Activated gamma-delta T cell (primary cell): ENCODE measurements at places on chromosomes 6 and 20.

DNA sequence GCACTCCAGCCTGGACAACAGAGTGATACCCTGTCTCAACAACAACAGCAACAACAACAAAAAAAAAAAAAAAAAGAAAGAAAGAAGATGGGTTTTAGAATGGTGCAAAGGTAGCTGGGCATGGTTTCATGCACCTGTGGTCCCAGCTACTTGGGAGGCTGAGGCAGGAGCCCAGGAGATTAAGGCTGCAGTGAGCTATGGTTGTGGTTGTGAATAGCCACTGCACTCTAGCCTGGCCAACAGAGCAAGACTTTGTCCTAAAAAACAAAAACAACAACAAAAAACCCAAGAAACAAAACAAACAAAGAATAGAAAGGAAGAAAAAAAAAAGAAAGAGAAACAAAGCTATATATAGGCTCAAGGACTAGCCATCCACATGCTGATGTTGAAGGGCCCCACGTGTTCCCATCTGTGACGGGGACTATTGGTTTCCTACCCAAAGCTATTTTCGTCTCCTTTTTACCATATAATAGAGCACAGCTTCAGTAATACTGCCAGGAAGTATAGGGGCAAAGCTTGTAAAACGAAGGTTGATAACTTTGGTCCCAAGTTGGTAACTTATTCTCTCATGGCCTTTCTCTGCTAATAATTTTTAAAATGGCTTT is 7.9 kb upstream of the EEF1E1 start:
- DNase-seq = no peak

DNA sequence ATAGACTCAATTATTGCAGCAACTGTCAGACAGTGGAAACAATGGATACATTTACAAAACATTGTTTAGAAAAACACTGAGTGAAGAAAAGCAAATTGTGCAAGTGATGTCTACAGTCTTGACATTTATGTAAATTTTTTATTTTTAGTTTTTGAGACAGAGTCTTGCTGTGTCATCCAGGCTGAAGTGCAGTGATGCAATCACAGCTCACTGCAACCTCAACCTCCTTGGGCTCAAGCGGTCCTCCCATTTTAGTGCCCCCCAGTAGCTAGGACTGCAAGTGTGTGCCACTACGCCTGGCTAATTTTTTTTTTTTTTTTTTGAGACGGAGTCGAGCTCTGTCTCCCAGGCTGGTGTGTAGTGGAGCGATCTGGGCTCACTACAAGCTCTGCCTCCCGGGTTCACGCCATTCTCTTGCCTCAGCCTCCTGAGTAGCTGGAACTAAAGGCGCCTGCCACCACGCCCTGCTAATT is 9.7 kb downstream of the CNBD2 start:
- DNase-seq = no peak

DNA sequence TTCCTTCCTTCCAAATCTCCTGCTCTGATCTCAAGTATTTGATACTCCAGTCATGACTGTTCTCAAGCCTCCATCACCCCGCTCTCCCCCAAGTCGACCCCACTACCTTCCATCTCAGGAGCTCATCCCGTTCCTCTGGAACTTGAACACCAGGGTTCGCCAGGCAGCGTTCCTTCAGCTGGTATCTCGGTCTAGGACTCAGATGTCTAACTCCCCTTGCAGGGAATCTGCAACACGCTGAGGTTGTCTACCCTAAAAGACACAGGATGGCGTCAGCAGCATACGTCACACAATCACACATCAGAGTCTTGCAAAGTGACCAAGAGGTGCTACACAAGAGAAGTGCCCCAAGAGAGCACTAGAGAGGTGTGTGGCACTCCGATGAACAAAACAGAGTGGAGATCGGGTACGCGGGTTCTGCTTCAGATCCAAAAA is 706 bp downstream of the ZNF184 start:
- DNase-seq = no peak

DNA sequence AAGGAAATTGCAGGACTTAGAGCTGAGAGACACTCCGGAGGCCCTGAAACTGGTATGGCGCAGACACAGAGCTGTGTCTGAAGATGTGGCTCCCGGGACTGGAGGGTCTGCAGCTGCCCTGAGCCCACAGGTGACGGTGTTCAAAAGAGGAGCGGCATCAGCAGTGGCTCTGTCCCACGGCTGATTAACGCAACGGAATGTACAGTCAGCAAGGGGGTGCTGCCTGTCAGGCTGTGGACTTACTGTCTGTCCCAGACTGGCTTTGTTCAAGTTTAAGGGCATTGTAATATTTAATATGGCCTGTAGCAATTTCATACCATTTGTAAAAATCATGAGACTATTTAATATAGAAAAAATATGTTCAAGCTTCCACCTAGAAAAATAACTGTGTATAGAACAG is 228.0 kb upstream of the TAB2 start:
- no peak for DNase-seq

DNA sequence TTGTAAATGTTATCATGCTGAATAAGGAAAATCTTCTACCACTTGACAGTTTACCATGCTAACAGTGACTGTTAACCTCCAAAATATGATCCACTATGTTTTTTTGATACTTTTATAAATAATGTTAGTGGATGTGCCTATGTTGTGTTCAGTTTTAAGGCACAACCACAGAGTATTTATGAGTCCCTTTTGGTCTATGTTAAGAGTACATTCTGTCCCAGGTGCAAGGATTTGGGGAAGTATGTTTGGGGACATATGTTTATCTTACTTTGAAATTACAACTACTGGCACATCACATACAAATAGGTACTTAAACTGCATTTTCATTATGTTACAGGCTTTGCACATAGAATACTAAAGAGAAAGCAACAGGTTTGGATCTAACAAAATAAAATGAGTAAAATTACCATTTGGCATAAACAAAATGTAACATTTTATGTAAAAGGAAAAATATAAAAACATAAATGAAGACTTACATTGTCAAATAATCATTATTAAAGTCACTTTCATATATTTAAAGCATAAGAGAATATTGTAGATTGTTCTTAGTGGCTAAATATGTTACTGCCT is 71.2 kb downstream of the SESN1 start:
- DNase-seq = no peak

GRCh38 chr20:7015257-7015656 is 247.8 kb downstream of the BMP2 start:
- no peak for DNase-seq

- DNase-seq = no peak
Measured at GRCh38 chr6:4743062-4743461, 33.1 kb upstream of the CDYL start.

- no peak for DNase-seq
Measured at GRCh38 chr6:98871057-98871456, 36.7 kb downstream of the POU3F2 start.

- DNase-seq = no peak
Measured at GRCh38 chr6:156359912-156360311, 417.3 kb upstream of the ARID1B start.

- no peak for DNase-seq
Measured at GRCh38 chr6:156795825-156796224, 18.6 kb downstream of the ARID1B start.

DNA sequence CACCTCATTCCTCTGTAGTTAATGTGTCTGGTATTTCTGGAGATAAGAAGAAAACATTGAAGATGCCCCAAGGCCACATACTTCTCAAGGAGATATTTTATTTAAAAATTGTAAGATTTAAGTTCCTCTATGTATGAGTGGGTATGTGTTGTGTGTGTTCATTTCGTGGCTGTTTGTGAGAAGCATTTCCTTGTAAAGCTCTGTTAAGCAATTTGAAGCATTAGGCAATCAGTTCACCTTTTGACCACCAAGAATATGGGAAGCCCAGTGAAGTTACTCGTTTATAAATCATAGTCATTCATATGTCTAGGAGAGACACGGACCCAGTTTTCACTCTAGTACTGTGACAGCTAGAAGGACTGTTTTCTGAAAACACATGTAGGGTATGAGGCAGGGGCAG is 717.6 kb upstream of the MAP3K7 start:
- no peak for DNase-seq

DNA sequence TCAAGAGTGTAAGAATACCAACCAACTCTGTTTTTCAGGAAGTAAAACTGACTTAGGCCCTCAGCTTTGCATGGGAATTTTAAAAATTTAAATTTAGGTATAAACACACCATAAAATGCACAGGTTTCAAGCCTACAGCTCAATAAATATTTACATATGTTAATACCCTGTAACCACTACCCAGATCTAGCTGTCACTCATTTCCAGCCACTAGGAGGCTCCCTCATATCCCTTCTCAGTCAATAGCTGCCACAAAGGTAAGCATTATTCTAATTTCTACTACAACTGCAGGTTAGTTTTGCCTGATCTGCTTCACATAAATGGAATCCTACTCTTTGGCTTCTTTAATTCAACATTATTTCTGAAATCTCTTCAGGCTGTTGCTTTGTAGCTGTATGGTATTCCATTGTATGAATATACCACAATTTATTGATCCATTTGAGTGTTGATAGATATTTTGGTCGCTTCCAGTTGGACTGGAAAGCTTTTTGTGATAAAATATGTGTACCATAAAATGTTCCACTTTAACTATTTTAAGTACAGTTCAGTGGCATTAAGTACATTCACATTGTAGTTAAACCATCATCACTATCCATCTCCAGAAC is 32.5 kb upstream of the MEI4 start:
- no peak for DNase-seq

DNA sequence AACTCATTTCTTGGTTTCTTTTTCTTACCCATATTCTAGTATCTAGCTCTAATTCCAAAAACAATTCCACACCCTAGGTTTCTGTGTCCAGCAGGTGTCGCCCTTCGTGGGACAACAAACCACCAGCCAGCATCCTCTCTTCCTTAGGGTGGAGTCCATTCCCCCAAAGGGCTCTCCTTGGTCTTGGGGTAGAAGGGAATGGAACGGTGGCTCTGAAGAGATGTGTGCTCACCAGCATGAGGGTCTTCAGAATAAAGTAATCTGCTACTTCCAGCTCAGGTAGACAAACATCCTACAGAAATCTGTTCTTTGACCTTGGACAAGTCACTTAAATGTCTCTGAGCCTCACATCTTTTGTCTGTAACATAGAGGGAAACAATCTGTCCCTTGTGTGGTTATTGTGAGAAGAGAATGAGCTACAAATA is 7.2 kb downstream of the HLA-DMB start:
- DNase-seq = no peak

GRCh38 chr6:19812512-19813119 is 24.6 kb upstream of the ID4 start:
- no peak for DNase-seq

DNA sequence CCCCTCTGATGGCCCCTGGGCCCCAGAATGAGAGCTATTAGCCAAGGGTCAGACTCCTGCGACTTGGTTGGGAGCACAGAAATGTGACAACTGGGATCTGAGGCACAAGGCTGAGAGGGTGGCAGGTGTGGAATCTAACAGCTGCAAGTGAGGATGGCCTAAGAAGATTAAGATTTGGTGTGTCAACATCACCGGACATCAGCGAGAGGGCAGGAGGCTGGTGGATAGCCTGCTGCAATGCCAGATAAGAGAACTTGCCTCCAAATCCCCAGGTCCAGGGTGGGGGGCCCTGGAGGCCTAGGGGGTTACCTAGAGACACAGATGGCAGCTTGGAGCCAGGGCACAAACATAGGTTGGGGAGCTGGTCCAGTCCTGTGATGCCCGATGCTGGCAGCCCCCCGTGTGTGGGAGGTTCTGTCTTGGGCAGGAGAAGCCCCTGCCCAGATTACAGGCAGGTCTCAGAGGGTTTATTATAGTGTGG is 155.8 kb downstream of the GRM4 start:
- no peak for DNase-seq

- no peak for DNase-seq
Measured at GRCh38 chr6:134381959-134382358, 64.0 kb upstream of the SGK1 start.

GRCh38 chr6:44022296-44022661 is 105.0 kb downstream of the MRPL14 start:
- no peak for DNase-seq

- no peak for DNase-seq
Measured at GRCh38 chr20:11094196-11094595, 420.4 kb upstream of the JAG1 start.

- DNase-seq = no peak
Measured at GRCh38 chr20:933029-933428, 16.9 kb upstream of the ANGPT4 start.

DNA sequence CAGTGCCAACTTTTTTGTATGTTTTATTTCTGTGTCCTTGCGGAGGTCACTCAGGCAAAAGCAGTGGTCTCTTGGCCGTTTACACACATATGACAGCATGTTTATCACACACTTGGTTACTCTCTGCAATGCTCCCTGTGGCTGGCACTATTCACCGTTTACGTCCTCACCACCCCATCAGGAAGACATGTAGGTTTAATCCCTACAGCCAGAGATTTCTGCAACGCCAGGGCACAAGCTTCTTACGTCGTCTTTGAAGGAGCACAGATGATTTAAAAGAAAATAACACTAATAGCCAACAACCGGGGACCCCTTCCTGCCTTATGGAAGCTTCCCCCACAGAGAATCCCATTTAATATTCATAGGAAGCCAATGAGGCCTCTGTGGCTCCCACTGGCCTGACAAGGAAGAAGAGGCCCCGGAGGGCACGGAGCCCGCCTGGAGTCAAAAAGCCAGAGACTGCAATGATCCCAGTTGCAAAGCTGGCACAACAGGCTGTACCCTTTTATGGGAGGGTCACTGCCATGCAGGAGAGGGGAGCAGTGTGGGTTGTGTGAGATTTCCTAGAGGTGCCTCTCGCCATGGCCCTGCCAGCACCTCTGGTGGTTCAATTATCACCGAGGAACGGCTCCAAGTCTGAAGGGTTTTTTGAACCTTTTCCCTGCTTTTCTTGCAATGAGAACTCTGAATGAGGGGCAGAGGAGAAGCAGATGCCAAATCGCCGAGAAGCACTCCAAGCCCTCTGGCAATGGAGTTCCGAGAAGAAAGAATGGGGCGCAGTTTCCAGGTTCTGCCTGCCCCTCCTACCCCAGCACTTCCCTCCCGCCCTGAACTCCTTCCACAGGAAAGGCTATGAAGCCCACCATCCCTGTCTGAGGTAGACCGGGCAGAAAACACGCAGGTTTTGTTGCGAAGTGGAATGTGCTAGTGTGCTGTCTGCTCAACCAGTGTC is 96.2 kb downstream of the THBS2 start:
- no peak for DNase-seq

DNA sequence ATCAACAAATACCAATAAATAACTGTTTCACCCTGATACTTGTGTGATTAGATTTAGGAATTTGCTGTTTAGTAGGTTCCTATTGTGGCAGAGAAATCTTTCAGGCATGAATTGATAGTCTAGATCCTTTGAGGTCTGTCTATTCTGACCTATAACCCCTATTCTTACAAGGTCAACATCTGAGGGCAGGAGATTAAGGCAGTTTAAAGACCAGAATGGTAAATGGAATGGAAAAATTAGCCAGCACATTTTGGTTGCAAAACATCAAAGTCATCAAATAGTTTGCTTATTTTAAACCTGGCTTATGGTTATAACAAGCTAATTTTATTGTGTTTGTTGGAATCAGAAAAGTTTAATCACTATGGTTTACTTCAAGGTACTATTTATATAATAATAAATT is 78.4 kb downstream of the LIN28B start:
- no peak for DNase-seq
